ENCODE measurements at places on chromosomes 7 and 10.

DNA sequence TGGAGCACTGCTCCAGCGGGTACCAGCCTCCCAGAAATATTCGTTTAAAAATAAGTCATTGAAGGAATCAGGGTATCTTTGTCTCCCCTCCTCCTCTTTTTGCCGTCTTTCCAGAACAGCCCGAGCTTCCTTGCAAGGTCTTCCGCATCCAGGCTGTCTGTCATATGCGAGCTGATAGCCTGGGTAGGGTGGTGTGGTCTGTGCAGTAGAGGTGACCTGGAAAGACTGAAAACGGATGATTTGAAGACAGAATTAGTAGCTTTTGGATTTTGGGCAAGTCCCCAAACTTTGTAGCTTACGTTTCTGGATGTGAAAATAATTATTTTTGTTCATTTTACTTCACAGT lies 480 bp downstream of the VPS50 start:
- no peak for DNase-seq

DNA sequence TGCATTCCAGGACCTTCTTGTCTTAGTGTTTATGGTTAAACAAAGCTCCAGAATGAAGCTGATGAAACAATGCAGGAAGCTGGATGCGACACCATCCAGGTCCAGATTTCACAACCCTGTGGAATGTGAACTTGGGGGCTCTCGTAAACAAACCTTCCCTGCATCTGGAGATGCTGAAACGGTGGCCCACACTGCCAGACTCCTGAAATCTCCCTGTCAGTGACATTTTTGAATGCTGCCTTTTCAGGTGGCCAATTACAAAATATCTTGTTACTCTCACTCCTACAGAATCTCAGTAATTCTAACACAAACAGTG lies 18.8 kb downstream of the VIPR2 start:
- DNase-seq = no peak

GRCh38 chr7:106193661-106194060 lies 81.5 kb upstream of the SYPL1 start:
- no peak for DNase-seq

DNA sequence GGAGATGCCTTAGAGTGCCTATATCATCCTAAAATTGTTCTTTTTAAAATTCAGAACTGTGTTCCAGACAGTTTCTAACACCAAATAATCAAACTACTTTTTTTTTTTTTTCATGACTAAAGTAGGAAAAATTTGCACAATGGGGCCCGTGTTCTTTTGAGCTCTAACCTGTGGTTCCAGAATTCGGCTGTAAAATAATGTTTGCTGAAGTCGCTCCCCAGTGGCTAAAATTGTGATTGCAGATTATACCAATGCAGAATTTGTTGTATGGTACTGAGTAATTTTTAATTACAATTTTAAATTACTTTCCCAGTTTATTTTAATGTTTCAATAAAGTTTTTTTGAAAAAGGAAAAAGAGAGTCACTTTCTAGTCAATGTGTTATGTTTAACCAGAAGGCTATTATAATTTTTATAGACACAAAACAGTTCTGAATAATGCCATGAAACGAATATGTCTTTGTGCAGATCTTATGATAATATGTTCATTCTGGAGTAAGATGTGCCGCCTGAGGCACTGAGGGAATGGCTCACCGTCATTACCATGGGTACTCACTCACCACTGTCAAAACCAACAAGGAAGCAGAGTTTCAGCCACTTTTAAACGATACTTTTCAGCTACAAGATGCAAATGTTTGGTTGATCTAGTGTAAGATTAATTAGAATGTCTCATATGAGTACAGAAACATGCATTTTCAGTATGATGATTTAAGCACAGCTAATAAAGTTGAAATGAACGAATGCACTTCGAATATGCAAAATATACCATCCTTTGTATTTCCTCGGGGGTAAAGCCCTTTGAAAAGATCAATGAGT lies 173.6 kb downstream of the PRKCQ start:
- DNase-seq = no peak

DNA sequence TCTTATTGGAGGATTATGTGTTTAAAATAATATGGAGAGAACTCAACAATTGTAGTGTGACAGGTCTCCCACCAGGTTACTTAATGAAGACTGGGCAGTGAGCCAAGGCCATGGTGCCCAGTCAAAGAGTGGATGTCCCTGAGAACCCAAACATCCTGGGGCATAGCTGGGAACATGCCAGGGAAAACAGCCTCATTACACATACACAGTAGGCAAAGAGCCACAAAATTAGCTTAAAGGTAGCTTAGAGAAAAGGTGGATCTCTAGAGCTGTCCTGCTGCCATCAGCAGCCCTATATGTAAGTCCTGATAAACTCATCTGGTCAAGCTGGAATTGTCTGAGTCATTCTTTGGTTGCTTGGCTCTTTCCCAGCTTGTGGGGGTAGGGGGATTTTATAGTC lies 287.8 kb downstream of the PHF14 start:
- DNase-seq = no peak

DNA sequence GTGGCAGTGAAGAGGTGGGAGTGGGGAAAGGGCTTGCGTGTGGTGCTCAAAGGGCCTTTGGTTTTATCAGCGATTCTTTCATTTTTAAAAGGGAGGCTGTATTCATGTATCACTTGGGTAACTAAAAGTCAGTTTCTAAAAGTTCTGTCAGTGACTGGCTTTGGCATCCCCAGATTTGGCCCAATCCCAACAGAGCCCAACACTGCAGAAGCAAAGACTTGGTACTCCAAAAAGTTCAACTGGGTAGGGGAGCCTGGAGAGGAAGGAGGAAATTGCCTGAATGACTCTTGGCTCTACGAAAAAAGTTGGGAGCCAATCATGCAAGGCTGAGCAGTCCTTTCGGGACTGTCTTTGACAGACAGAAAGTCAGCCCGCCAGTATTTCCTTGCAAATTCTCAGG lies 54.5 kb upstream of the COL13A1 start:
- DNase-seq = no peak

GRCh38 chr7:70568674-70569334 lies 563.1 kb upstream of the GALNT17 start:
- DNase-seq = no peak

DNA sequence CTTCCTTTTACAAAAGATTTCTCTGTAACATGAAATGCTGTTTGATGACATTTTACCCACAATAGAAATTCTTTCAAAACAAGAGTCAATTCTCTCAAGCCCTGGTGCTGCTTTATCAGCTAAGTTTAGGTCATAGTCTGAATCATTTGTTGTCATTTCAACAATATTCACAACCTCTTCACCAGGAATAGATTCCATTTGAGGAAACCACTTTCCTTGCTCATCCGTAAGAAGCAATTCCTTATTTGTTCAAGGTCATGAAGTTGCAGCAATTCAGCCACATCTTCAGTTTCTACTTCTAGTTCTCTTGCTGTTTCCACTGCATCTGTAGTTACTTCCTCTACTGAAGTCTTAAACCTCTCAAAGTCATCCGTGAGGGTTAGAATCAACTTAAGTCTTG lies 315.3 kb downstream of the TYW1 start:
- DNase-seq = no peak

- no peak for DNase-seq
Observed at GRCh38 chr7:6161463-6162330, 110.7 kb downstream of the CYTH3 start.

GRCh38 chr7:151895631-151896031 lies 18.7 kb upstream of the PRKAG2 start:
- no peak for DNase-seq
